ENCODE measurements at places on chromosomes 2 and 18.
A peak's percentile ranks its signal among the peaks of the same experiment; 100 is the strongest.

- no peak for DNase-seq
Observed at GRCh38 chr2:8710951-8711350, 29.1 kb downstream of the ID2 start.

DNA sequence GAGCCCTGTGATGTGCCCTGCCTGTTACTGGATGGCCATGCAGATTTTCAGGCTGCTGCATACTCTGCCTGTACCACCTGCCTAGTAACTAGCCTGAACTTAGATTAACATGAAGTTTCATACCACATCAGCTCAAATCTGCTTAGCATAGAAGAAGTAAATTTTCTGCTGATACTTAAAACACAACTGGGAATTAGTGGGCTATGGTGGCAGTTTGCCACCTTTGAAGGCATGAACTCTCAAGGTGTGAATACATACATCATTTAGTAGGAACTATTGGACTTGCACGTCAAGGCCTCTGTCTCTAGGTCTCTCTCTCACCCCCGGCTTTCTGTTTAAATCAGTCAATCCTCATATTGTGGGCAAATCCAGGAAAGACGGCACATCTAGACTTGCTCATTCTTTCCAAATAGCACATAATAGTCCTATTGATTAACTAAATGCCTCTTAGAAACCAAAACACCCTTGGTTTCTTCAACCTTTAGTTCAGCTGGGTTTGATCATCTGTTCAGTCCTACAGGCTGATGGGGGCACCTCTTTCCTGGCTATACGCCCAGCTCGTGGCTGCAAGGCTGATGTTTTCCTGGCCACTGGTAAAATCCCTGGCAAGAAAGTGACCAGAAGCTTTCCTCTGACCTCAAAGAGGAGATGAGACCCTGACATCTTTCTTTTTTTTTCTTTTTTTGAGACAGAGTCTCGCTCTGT is 58.4 kb downstream of the ALPK2 start:
- DNase-seq, result no peak

DNA sequence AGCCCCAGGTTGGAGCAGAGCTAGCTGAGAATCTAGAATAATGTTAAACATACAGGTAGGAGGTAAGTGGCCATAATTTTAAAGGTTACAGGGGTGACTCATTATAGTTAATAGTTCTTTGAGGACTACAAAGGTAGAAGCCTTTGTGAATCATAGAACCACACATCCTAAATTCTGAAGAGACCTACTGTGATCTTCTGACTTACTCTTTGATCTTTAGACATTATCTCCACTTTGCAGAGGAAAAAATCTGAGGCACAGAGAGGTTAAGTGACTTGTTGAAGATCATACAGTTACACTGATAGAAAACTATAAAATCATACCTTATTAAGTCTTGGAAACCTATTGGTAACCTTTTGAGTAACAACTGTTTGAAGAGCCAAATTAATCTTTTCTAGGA is 1051.3 kb upstream of the NRXN1 start:
- no peak for DNase-seq

DNA sequence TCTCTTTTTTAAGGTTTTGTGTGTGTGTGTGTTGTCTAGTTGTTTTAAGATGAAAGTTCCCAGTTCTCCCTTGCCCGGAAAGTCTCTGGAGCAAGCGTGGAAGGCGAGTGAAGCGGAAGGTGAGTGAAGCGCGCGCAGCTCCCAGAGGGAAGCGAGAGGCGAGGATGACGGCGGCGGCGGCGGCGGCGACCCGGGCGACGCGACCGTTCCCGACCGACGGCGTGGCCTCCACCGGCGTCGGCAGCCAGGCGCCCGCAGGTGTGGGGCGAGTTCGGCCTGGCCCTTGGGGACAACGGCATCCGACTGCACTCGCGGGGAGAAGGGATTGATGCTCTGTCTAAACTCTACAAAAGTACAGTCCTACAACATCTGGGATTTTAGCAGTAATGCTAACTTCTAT is 321.9 kb downstream of the CELF4 start:
- no peak for DNase-seq

DNA sequence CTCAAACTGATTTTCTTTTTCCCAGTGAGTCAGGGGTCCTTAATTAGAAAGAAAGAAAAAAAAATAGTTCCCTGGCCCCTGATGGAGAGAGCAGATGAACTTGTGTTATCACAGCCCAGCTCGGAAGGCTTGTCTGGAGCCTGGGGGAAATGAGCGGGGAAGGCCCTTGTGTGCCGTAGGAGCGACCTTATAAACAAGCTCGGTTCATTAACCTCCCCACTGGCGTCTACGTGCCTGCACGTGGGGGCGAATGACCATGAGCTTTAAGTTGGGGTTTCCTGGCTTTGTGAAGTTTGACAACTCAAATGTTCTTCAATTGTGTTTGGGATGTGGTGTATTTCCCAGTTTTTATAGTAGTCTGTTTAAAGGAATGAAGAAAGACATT is 69.5 kb downstream of the EPAS1 start:
- DNase-seq, result no peak

GRCh38 chr18:24731981-24732380 is 271.5 kb downstream of the HRH4 start:
- no peak for DNase-seq

DNA sequence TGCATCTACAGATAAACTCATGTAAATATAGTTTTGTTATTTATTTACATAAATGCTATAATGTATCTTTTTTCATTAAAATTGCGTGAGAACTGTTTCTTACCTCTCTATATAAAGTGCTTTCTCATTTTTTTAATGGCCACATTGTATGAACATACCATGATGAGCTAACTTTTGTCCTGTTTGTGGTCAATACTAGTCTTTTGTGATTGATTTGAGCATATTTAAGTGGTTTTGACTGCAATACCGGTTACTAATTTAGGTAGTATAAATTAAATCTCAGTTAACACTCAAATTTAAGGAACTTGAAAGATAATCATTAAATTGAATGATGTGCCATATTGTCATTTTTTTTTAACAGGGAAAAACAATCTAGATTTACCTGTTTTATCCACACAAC is 108.2 kb downstream of the HAUS1 start:
- no peak for DNase-seq

DNA sequence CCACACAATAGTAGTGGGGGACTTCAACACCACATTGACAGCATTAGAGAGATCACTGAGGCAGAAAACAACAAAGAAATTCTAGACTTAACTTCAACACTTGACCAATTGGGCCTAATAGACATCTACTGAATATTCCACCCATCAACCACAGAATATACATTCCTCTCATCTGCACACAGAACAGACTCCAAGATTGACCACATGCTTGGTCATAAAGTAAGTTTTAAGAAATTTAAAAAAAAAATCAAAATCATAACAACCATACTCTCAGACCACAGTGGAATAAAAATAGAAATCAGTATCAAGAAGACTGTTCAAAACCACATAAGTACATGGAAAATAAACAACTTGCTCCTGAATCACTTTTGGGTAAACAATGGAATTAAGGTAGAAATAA is 9.0 kb upstream of the FLACC1 start:
- no peak for DNase-seq

DNA sequence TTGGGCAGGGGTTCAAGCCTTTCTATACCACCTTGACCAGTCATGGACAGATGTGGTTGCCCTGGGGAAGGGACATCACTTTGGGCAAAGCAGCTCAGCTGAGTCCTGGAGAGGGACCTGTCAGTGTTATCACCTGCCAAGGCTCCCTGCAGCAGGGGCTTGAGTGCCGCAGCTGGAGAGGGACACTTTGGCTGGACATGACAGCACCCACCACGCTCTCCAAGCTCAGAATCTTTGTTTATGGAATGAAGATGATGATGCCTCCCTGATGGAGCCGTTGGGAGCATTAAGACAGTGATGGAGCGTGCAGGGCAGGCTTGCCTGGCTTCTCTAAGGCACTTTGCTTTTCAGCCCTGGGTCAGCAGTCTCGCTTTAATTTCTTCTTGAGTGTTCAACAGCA is 4.3 kb upstream of the TFCP2L1 start:
- DNase-seq, result no peak

DNA sequence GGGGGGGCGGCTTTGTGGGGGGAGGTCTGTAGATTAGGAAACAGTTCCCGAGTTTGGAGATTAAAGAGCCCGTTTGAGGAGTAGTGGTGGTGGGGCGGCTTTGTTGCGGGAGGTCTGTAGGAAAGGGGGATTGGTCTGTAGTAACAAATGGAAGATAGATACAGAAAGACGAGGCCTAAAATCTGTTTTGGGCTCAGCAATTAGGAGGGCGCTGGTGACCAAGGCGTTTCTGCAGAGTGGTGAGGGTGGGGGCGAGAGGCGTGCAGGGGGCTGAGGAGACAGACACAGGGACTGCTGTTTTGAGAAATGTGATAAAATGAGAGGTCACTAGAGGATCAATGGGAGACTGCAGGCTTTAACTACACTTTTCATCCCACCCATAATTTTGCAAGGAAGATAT is 1.6 kb upstream of the ADNP2 start:
- no peak for DNase-seq

GRCh38 chr2:225010804-225011203 is 31.5 kb downstream of the DOCK10 start:
- DNase-seq, result no peak

DNA sequence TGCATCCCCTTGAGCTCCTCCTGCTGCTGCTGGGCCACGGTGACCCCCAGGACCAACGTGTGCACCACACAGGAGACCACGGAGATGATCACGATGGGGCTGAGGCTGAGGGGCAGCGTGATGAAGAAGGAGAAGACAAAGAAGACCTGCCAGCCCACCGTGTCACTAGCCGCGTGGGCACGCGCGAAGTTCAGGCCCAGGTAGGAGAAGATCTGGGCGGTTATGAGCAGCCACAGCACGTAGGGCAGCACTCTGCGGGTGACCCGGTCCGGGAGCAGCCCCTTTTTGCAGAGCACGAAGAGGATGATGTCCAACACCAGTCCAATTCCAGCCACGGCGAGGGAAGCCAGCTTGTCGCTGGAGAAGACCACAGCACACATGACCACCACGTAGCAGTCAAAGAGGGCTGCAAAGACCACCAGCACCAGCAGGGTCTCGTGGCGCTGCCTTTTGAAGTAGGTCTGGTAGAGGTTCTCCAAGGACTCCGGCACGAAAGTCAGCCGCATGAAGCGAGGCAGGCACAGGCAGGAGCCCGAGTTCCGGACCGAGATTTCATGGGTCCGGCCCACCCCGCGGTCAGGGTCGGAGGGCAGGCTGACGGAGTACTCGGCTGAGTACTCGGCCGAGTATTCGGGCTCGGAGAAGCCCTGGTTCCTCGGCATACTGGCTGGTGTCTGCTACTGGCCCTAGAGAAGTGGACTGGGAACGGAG is 1.6 kb downstream of the ADCY3 start:
- no peak for DNase-seq

GRCh38 chr2:17363846-17364245 is 154.4 kb downstream of the RAD51AP2 start:
- no peak for DNase-seq

- no peak for DNase-seq
Observed at GRCh38 chr18:7541835-7542234, 25.3 kb upstream of the PTPRM start.

DNA sequence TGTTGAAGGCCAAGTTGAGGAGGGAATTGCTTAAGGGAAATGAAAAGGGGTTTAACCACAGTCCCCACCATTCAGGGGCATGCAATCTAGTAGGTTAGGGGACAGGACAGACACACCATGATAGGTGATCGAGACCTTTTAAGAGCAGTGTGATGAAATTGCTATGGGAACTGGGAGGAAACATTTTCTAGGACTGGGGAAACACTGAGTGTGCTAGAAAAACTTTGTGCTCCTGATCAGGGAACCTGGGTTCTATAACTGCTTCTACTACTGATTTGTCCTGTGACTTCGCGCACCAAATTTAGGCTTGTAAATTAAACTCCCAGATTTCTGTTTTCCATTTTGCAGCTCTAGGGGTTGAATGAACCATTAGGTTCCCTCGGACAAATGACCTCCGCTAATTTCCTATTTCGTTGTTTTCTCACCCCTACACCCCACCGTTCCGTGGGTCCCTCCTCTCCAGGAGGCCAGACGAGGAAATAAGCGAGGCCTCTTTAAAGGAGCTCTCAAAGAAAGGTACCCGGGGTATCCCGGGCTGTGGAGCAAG is 371 bp upstream of the LCLAT1 start:
- DNase-seq, result no peak

- no peak for DNase-seq
Observed at GRCh38 chr18:55375930-55376329, 212.1 kb downstream of the TCF4 start.

DNA sequence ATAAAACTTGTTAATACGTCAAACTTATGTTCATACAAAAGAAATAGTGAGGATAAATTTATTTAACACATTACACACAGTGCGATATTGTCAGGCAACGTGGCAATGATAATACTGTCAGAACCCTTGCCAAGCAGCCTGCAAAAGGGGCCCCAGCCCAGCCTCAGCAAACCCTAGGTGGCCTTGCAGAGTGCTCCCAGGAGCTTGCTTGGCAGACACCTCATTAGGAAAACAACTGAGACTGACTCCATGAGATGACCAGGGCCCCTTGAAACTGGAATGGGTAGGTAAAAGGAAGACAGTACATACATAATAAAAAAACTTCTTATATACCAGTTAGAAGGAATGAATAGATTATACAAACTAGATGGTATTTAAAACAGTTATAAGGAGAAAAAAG is 136.6 kb upstream of the EPC2 start:
- DNase-seq, result no peak

DNA sequence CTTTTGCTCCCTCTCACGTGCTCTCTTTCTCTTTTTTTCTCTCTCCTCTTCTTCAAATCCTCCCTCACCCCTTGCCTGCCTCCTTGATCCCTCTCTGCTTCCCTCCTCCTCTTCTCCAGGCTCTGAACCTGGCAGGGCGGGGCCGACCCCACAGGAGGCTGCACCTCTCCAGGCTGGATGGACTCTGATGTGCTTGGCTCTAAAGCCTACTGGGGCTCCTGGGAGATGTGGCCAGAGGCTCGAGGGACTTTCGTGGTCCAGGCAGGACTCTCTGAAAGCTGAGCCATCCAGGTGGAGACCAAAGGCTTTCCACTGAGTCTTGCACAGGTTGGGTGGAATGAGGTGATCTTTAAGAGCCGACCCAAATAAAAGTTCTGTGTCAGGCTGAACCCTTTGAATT is 25.4 kb downstream of the DYSF start:
- DNase-seq, result no peak

DNA sequence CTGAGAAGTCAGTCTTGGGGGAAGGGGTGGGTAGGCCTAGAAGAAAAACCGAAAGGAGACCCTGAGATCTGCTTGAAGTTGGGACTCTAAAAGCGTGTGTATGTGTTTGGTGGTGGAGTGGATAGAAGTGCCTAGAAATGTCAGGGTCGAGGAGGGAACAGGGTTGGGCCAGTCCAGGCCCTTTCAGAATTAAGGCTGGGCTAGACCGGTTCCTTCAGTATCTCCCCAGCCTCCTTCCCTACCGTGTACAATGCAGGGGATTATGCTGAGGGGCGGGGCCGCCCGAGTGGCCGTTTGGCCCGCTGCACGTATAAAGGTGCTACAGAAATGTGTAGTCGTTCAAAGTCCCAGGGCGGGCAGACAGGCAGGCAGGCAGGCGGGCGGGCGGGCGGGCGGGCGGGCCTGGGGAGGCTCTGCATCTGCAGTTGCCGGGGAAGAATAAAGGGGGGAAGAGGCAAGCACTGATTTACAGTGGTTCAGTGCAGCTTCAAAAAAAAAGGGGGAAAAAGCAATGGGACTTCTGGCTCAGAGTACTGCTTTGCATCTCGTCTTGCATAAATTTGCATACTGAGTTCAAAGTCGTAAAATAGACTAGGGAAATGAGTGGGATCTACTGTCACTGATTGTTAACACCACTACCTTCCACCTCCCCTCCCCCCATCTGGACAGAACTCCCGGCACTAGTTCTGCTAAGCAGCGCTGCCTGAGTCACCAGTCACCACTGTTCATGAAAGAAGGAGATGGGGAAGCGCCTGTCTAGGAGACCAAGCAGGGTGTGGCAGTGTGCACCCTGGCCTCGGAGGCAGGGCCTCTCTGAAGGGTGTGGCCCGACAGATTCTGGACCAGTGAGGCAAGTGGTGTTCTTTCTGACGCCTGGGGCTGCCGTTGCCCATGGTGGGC is 3.6 kb downstream of the IGFBP2 start:
- DNase-seq, result peak; percentile 51
